ENCODE measurements at places on chromosomes 5 and 9.

GRCh38 chr9:27150746-27151406 lies 41.9 kb downstream of the TEK start:
- no peak for DNase-seq

DNA sequence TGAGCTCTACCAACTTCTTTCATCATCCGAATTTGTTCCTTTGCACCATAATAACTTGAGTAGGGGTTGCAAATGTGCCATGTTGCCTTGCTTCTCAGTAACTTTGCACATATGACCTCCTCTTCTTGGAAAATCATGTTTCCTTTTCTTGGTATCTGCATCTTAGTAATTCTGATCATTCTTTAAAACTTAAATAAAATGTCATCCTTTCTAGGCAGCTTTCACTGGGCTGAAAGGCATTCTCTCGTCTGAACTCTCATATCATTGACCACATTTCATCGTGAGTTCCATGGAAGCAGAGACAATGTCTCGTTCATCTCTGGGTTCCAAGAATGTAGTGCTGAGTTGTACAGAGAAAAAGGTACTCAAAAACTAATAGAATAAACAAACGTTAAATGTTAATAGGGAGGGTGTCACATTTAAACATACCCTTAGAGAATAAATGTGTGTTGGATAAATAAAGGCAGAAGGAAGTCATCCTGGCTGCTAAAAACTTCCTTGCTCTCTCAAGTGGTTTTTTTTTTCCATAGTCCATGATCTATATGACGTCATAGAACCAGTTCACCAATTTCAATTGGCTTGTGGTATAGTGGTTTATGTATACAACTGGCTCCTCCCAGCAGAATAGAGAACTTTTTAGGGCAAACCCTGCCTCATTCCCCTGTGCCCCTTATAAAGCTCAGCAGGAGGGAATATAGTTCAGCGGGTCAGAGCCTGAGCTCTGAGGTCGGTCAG lies 218.1 kb upstream of the TRIM32 start:
- no peak for DNase-seq

DNA sequence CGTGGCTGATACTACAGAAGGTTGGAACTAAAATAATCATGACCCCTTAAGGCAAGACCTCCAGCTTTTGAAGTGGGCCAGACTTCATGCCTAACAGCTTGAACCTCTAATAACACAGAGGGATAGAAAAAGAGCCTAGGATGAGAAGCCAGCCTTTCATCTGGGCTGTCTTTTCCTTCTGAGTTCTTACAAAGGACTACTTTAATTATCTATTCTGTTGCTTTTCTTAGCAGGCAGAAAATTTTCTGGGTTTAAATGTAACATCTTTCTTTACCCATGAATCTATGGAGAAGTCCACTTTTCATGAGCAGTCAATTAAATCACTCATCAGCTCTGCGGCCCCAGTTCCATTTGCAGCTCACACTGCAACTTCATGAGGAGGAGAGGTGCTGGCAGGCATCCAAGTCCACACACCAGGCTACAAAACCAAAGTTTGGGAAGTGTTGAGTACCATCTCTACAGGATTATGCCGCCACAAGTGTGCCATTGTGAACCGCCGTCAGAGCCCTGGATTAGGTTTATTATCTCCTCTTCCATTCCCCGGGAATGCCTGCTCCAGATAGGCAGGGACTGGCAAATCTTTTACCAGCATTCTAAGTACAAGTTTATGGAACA lies 192.0 kb downstream of the TLE4 start:
- no peak for DNase-seq

GRCh38 chr9:95924987-95925386 lies 49.5 kb downstream of the ERCC6L2 start:
- no peak for DNase-seq

DNA sequence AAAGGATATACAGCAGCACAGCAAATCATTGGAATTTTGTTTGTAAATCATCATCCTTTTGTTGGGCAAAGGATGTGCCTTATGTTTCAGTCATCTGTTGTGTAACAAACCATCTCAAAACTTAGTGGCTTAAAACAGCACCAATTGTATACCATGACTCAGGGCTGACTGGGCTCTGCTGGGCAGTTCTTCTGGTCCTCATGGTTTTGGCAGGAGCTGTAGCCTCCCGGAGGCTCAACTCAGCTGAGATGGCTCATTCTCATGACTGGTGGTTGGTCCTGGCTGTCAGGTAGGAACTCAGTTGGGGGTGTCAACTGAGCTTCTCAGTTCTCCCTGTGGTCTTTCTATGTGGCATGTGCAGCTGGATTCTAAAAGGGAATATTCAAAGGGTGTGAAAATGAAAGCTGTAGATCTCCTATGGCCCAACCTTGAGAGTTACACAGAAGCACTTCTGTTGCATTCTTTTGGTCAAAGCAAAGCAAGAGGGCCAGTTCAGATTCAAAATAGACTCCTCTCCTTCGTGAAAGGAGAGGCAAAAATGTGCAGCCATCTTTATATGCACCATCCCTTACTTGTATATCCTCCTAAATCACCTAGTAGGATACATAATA lies 39.1 kb upstream of the CPEB4 start:
- no peak for DNase-seq

GRCh38 chr9:123742009-123742767 lies 187.7 kb downstream of the DENND1A start:
- DNase-seq, result no peak

DNA sequence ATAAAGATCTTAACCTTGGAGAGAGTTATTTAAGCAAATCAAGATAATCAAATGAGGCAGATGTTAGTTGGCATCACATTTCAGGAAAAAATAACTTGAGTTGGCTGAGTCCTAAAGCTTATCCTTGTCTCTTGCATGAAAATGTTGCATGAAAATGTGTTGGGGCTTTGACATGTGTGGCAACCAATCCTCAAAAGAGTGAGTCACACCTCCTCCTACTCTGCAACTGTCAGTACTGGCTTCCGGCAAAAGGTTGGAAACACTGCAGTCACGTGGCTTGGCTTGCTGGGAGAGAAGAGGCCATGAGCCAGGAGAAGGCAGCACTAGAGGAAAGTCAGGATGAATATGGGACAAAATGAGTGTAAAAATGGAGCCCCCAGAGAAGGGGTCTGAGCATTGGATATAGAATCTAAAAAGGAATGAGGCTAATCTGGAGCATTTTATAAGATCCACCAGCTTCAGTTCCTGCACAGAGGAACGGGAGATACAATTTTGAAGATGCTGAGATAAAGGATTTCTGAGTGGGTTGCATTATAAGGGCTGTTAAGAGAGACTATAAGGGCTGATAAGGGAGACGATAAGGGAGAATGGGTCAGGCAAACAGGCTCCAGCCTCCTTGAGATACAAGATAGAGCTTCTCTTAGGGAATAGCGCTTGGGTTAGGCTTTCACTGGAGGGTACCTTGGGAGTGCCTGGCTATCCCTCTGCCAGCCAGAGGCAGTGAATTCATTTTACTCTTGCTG lies 43.1 kb downstream of the SPATA31D1 start:
- no peak for DNase-seq

DNA sequence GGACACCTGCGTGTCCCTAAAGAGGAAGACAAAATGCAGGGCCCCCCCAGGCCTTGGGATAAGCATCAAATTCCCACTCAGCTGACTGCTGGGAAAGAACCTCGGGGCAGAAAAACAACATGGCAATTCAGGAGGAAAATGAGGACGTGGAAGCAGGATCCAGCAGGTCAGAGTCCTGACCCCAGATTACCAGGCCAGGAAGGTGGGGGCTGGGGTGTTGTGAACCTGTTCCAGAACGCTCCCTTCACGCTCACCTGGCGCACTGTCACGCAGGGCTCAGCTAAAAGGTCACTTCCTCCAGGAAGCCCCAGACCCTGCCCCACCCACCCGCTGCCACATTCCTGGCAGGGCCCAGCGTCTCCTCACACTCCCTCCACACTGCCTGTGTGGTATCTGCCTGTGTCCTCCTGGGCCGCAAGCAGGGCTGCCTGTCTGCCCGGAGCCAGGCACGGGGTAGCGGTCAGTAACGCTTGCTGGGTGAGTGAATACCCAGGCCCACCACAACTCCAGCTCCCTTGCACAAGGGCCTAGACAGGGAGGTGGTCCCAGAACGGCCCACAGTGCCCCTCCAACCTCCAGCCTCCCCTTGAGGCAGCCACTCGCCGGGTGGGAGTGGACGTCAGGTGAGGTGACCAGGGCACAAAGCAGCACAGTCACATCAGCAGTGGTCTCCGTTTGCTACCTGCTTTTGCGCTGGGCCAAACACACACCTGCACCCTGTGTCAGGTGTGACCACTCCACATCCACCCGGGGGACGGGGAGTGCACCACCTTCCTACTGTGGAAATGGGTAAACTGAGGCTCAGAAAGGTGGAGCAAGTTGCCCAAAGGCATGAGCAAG lies 18.1 kb downstream of the VAV2 start:
- no peak for DNase-seq

- DNase-seq, result no peak
Observed at GRCh38 chr5:21142791-21143190, 1154.8 kb upstream of the CDH18 start.

DNA sequence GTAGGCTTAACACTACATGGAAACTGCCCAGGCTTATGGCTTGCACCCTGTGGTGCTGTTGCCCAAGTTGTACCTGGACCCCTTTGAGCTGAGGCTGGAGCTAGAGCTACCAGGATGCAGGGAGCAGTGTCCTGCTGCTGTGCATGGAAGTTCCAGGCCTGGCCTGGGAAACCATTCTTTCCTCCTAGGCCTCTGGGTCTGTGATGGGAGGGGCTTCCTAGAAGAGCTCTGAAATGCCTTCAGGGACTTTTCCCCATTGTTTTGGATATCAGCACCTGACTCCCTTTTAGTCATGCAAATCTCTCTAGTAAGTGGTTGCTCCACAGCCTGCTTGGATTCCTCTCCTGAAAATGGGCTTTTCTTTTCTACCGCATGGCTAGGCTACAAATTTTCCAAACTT lies 7.9 kb upstream of the HRH2 start:
- no peak for DNase-seq

DNA sequence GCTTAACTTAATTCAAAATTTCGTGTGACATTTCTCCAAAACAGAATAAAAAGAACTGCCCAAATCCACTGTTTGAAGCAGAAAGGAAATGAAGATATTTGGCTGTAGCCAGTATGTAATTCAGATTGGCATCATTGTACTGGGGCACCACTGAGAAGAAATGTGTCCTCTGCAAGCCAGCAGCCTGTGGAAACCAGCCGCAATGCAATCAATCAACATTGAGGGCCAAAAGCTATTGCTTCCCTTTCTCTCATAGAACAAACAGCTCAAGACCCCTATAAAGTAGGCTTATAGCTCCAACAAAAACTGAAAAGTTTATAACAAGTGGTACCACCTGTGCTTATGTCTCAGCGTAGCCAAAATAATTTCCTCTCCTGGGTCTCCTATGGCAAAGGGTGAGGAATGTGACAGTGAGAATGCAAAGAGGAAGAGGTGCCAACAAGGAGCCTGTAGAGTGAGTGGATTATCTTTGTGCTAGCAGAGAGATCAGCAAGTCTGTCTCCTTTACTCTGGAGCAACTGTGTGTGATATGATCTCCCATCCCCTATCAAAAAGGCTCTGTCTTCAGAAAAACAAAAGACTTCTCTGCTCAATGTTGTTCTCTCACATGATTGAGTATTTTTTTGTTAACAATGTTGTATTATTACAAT lies 1072.3 kb upstream of the DMAC1 start:
- no peak for DNase-seq

DNA sequence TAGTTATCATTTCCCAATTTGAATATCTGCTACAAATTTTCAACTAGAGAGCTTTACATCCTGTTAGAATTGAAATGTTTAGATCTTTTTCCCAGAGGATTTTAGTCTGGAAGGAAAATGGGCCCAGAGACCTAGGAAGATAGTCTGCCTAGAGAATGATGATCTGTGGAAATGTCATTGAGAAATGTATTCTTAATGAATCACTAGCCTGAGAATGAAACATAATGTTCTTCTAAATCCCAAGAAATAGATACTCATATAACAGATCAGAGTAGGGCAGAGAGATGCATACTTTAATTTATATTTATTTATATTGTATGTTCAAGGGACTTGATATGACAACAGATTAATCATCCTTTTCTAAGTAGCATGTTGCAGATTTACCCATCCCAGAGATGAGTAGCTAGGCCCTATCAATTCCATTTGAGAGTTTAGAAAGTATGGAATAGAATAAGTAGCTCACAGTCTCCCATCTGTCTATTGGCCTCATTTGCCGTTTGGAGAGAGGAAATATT lies 25.1 kb upstream of the SLC44A1 start:
- DNase-seq, result no peak

- DNase-seq, result no peak
Observed at GRCh38 chr5:177373806-177374205, 10.4 kb upstream of the SLC34A1 start.

DNA sequence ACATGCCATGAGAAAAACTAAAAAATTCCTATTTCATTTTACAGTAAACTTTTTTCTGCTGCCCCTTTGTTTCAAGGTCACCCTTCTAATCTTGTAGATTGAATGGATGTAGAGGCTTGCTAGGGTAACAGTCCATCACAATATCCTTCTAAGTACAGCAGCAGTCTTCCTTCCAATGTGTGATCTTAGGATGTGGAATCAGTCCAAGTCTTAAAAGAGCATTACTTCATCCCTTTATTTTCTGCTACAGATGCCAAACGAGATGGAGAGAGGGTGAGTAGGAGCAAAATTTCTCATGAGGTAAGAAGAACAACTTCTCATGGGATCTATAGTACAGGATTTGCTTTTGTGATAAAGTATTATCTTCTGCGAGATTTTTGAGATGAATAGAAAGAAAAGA lies 704 bp upstream of the IL33 start:
- no peak for DNase-seq

DNA sequence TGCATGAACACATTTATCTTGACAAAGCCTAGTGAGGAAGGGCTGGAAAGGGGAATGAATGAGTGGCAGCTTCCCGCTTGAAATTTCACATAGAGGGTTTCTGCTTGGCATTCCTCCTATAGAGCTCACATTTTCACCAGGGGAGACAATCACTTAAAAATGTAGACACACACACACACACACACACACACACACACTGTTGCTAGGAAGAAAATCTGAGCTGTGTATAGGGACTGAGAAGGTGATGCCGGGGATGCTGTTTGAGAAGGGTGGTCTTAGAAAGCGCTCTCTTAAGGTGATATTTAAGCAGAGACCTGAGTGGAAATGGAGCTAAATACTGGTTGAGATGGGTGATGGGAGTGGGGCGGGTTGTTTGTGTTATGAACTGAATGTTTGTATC lies 70.4 kb downstream of the LRRC70 start:
- DNase-seq, result no peak

- DNase-seq, result no peak
Observed at GRCh38 chr5:174490728-174491127, 233.7 kb upstream of the MSX2 start.

GRCh38 chr5:154103233-154103632 lies 64.5 kb downstream of the MFAP3 start:
- DNase-seq, result no peak

DNA sequence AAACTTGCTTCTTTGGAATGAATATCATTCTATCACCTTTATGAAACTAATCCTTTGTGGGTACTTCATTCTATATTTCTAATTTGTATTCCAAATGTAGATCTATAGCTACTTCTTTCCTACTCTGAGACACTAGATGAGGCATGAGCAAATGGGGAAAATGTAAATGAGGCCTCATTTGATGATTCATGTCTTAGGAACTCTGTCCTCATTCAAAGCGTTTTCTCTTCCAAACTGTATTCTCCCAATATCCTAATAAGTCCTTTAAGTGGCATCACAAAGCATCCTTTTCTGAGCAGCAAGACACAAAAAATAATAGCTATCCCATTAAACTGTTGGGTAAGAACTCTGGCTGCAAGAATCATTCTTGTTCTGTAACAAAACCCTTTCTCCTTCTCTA lies 56.1 kb downstream of the TTLL11 start:
- no peak for DNase-seq
